ENCODE measurements at places on chromosomes 13 and 19.
A peak's percentile ranks its signal among the peaks of the same experiment; 100 is the strongest.

GRCh38 chr13:101490406-101491015 is 38.0 kb downstream of the ITGBL1 start:
- ATAC-seq: no peak

GRCh38 chr13:110853235-110853721 is 61.6 kb downstream of the ANKRD10 start:
- no peak for ATAC-seq

GRCh38 chr13:21719463-21719862 is 48.6 kb downstream of the FGF9 start:
- ATAC-seq: no peak

DNA sequence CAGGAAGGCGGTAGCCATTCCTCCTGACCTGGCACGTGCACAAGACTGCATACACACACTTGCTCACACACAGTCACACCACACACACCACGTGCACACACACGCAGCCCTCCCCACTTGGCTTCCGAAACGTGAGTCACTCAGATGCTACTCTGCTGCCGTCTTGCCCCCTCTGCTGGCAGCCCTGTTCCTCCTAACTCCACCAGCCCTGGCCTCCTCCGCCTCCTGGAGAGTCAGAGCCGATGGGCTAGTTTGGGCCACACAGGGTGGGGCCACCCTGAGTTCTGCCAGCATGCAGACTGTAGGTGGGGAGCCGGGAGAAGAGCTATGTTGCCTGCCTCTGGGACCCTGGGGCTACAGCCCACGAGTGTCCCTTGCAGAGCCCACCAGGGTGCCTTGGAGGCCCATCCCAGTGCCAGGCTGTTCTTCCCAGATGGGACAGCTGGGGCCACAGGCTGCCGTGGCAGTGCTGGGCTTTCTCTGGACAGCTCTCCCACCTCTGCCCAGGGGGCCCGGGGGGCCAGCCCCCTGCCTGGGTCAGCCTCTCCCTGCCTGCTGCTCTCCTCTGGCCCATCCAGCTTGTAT is 12.1 kb downstream of the PIN1 start:
- ATAC-seq: peak; percentile 90

DNA sequence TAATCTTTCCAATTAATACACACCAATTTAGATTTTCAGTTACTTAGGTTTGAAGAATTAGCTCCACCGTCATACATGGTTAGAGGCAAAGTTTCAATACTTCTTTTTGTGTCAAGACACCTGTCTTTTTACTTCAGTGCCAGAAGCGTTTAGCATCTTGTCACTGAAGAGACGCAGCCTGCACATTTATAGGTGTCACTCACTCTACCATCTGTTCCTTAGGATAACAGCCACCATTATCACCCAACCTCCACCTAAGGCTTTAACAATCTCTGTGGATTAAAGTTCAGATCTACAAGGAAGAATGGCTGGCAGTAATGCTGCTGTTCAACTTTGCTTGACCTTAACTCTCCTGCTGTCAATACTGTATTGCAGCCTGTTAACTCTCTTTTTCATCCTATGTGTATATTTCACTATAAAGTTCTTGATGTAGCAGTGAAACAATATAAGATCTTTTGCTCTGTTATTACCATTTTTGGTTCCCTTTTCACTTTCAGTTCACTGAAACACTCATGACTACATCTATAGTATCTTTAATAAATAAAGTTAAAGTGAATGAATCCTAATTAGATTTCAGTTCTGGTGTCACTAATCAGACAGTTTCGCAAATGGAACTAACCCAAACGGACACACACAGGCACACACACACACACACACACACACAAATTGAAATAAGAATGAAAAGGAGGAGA is 435.6 kb downstream of the PCDH9 start:
- ATAC-seq: no peak

DNA sequence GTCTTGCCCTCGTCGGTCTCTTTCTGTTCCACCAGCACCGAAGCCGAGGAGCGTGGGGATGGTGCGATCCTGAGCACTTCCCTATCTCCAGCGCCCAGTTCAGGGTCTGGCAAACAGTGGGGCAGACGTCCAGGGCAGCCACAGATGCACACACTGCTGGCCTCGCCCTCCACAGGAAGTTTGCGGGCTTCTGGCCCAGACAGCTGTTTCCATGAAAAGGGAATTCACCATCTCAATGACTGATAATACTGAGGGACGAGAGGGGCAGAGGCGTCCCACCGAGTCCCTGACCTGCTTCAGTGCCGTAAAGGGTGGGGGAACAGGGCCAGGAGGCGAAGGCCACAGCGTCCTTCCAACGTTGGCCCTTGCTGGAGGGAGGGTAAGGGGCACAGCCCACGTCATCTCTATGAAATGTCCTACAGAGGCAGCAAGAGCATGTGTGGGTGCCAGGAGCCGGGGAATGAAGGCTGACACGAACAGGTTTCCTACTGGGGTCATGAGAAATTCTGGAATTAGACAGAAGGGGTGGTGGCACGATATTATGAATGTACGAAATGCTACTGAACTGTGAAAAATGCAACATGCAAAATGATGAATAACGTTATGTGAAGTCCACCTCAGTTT is 19.5 kb downstream of the SHC2 start:
- ATAC-seq: no peak

- no peak for ATAC-seq
Observed at GRCh38 chr13:73449252-73449651, 390.4 kb downstream of the KLF5 start.

- ATAC-seq: no peak
Observed at GRCh38 chr13:53921473-53921872, 892.9 kb downstream of the OLFM4 start.

GRCh38 chr13:33116321-33117010 is 100.2 kb downstream of the KL start:
- no peak for ATAC-seq

- no peak for ATAC-seq
Observed at GRCh38 chr19:2617393-2618165, 84.9 kb downstream of the GNG7 start.

DNA sequence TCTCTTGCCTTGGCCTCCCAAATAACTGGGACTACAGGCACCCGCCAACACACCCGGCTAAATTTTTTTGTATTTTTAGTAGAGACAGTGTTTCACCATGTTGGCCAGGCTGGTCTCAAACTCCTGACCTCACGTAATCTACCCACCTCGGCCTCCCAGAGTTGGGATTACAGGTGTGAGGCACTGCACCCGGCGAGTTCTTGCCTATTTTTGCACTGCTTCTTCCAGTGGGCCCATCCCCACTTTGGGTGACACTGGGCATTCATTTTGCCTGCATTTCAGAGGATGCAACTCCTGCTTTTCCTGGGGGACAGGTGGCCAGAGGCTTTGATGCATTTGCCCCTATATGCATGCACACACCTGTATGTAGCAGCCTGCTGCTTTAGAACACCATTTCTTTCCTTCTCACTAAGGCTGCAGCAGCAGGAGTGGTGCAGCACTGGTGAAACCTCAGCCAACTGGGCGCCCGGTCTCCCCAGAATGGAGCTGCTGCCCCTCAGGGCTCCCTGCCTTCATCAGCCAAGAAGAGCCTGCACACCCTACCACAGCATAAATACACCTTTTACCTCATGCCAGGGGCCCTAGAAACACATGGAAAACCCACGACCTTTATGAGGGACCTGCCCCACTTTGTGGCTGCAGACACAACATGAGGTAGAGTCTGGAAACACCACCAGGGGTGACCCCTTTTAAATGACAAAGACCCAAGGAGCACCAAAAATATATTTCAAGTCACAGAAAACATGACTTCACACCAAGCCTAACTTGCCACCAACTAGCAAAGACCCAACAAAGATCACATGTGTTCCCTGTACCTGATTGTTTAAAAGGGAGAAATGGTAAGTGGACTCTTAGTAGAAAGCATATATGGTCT is 36.8 kb upstream of the POP4 start:
- ATAC-seq: no peak

DNA sequence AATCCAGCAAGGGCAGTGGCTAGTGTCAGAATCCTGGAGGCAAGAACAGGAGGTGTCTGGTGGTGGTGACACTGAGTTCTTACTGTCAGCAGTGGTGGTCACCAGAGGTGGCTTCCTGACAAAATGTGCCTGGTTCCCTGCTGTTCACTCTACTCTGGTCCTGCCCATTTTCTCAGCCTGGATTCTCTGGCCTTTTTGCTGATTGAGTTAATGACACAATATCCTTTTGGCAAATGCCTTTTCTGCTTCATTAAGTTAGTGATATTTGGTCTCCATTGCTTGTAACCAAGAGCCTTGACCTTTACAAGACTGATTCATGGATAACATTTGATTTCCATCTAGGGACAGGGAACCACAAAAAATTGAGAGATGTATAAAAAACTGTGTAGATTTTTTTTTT is 51.1 kb downstream of the RFC3 start:
- ATAC-seq: no peak

- ATAC-seq: no peak
Observed at GRCh38 chr13:114049026-114049425, 75.2 kb upstream of the C13orf46 start.

DNA sequence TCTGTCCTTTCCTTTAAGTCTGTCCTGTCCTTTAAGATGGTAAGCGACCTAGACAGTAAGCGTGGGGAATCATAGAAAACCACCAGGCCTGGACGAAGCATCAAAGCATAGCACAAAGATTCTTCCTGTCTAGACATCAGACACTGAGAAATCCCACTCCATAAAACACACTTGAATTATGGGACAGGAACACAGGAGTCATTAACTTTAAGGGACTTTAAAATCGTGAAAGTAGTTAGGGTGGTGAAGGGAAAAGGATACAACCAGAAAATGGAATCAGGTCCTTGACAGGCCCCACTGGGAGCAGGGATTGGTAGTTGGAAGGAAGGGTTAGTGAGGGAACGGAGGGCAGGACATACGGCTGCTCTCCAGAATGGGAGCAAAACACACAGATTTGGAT is 31.6 kb upstream of the C1QTNF9 start:
- no peak for ATAC-seq

GRCh38 chr19:41804336-41804735 is 7.9 kb downstream of the CEACAM3 start:
- no peak for ATAC-seq

- ATAC-seq: no peak
Observed at GRCh38 chr13:60869941-60870613, 473.1 kb downstream of the TDRD3 start.

DNA sequence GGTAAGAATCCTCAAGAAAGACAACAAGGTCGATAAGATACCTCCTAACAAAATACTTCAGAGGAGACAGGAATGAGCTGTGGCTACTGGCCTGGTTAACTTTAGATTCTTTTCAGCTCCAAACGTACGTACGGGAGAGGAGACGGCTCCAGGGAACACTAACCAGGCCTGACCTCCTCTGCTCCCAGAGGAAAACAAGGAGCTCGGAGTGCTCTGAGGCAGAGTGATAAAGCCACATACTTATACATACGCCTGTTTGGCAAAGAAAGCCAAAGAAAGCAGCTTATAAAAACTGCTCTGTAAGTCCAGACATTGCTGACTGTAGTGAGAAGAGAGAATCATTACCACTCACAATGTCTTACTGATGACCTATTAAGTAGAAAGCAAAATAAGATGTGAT is 263.9 kb downstream of the MZT1 start:
- peak; percentile 72 for ATAC-seq

GRCh38 chr13:99150575-99151361 is 49.9 kb upstream of the UBAC2 start:
- ATAC-seq: peak; percentile 65

DNA sequence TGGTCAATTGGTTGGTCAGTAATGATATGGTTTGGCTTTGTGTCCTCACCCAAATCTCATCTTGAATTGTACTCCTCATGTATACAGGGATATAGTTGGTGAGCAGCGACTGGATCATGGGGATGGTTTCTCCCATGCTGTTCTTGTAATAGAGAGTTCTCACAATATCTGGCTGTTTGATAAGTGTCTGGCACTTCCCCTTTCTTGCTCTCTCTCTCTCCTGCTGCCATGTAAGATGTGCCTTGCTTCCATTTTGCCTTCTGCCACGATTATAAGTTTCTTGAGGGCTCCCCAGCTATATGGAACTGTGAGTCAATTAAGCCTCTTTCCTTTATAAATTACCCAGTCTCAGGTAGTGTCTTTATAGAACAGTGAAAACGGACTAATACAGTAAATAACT is 120.7 kb downstream of the TRPC4 start:
- no peak for ATAC-seq

- ATAC-seq: no peak
Observed at GRCh38 chr19:32018014-32018413, 327.4 kb upstream of the ZNF507 start.

DNA sequence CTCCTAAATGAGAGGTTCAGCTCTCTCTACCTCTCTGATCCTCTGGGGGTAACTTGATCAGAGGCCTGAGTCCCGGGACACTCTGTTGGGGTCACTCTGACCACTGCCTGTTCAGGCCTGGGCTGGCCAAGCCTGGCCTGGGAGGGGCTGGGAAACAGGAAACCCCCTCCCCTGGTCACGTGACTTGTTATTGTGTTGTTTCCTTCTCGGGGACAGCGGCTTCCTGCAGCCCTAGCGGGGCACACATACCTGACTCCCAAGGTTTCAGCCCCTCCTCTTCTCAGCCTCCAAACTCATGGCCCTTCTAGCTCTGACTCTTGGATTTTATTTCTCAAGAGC is at the start of gene USHBP1:
USHBP1 (minus strand) TSS at position 105 of the 339 bp plus-strand sequence. CDS start 446 bp downstream, outside the sequence.
- ATAC-seq: no peak

DNA sequence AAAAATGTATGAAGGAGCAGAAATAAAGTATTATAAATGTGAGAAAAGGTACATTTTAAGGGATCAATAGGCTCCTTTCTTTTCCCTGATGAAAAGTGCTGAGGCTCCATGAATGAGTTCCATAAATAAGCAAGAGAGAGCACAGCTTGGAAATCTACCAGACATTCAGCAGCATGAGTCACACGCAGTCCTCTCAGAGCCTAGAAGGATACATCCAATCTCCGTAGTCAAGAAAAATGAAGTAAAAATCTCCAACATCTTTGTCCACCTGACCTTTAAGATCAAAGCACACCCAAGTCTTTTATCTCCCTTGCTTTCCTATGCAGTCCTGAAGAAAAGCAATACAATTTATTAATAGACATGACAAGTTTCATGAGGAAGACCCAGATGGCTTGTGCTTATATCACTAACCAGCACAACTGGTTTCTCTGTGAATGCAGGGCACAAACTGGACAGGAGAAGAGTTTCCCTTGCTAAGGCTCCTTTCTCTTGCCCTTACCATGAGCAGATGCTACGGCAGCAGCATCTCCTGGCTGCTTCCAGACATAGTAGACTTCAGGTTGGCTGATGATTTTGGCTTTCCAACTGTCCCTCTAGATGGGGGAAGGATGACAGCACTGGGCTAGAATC is 730.8 kb downstream of the EFNB2 start:
- ATAC-seq: peak; percentile 67

DNA sequence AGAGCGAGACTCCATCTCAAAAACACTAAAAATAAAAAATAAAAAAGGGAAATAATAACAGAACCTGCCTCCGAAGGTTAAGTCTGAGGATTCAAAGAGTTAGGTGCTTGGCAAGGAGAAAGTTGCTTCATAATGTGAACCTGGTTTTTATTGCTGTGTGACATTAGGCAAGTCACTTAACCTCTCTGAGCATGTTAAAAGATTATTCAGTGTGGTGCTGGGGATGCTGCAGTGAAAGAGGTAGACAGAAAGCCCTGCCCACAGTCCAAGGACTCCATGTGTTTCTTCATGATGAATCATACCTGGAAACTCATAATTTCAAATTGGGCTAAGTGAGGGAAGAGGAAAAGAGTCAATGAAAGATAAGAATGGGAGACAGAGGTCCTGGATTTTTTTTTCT is 2.4 kb downstream of the IL27RA start:
- no peak for ATAC-seq

Measured in SK-N-SH treated with all-trans-retinoic acid at 6 μM for 48 hours (cell line).